ENCODE measurements at places on chromosomes 2 and 18.
A peak's percentile ranks its signal among the peaks of the same experiment; 100 is the strongest.

DNA sequence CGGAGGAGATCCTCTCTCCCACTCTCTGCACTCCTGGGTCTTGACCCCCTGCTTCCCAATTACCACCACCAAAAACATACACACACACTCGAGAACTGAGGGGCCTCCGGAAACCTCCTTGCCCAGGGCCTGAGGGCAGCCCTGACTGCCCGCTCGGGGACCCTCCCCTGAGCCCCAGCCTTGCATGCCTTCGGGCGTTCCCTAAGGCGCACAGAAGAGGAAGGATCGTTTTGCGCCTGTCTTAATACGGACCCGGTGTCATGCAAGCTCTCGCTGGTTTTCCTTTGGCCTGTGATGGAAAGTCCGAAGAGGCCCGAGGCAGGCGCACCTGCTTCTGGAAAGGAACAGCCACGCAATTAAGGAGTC is 19.8 kb downstream of the POU3F3 start:
- DNase-seq = no peak

DNA sequence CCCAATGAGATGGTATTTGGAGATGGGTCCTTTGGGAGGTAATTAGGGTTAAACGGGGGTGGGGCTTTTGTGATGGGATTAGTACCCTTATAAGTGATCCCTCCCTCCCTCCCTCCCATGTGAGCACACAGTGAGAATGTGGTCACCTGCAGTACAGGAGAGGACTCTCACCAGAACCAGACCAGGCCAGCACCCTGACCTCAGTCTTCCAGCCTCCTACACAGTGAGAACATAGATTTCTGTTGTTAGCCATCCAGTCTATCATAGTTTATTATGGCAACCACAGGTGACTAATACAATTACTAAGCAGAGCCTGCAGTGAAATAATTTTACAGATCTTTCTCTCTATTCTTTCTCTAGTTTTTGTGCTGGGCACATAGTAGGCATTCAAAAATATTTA is 137.7 kb upstream of the PKDCC start:
- DNase-seq = no peak

- no peak for DNase-seq
These were observed 316.8 kb downstream of the RIT2 start for GRCh38 chr18:42798606-42799170.

- no peak for DNase-seq
These were observed 11.2 kb downstream of the ANKAR start for GRCh38 chr2:189685540-189686229.

DNA sequence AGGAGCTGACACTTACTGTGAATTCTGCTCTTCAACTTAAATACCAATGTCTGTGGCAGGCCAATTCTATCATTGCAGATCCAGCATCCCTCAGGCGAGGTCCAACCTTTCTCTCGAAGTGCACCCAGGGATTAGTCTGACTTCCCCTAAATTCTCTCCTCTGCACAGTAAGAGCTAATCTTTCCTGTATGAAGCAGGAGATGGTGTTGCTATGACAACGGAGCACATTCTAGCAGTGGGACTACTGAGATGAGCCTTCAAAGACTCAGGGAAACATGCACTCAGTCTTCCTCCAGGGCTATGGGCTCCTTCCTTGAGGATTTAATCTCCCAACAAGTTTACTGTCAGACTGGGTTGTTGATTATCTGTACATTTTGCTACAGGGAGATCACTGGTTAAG is 176.3 kb downstream of the NOL4 start:
- DNase-seq = no peak

DNA sequence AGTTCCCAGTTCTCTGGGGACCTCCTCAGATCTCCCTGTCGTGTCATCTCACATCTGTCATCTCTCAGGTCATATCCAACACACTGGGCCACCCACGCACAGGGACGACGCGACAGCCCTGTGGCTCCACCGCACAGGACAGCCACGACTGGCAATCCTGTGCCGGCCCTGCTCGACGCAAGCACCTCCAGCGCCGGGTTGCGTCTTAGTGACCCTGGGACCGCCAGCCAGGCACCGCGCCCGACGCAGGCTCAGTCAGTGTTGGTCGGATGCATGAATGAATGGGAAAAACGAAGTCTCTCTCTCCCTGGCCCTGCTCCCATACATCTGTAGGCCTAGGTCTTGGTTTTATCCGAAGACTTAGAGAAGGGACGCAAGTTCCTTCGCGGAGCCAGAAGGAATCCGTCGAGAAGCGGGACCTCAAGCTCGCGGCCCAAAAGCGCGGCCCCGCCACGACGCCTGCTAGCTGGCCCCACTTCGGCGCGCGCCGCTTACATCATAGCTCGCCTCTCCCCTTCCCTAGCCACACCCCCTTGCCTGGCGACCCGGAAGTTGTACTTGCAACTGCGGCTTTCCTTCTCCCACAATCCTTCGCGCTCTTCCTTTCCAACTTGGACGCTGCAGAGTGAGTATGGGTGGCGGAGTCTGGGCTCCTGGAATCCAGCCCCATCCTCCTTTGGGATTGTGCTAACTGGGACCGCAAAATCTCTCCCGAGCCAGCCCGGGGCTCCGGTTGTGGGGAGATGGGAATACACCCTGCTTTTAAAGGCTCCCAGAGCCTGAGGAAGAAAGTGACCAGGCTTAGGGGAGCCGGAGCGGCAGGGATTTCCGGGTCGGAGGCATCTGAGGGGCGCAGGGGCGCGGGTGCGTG is at the start of gene RPL31:
Gene RPL31 (plus strand): TSS at position 599 of the 871 bp plus-strand sequence. CDS start 413 bp downstream, outside the sequence.
- peak; percentile 99 for DNase-seq

- DNase-seq = no peak
These were observed 2.1 kb downstream of the ANKMY1 start for GRCh38 chr2:240555541-240556250.

DNA sequence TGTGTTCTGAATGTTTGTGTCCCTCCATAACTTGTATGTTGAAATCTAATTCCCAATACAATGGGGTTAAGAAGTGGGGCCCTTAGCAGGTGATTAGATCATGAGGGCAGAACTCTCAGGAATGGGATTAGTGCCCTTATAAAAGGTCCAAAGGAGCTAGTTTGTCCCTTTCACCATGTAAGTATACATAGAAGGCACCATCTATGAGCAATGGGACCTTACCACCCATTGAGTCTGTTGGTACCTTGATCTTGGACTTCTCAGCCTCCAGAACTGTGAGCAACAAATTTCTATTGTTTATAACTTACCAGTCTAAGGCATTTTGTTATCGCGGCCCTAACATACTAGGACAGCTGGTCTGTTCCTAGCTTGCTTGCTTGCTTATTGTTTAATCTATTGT is 106.3 kb downstream of the MYCN start:
- no peak for DNase-seq

DNA sequence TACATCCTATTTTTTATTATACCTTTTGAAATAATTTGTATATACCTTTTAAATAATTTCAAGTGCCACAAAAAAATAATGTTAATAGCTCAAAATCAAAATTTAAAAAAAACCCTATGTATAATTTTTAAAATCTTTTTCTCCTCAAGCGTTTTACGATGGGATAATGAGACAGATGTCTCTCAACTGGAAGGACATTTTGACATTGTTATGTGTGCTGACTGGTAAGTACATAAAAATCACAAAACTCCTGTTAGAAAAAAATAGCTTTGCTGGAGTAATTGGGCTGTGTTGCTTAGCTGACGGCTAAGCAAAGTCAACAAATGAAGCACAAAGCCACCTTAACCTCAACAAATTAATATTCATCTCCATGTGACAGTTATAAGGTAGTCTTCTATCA is 198.0 kb upstream of the SIX3 start:
- no peak for DNase-seq

DNA sequence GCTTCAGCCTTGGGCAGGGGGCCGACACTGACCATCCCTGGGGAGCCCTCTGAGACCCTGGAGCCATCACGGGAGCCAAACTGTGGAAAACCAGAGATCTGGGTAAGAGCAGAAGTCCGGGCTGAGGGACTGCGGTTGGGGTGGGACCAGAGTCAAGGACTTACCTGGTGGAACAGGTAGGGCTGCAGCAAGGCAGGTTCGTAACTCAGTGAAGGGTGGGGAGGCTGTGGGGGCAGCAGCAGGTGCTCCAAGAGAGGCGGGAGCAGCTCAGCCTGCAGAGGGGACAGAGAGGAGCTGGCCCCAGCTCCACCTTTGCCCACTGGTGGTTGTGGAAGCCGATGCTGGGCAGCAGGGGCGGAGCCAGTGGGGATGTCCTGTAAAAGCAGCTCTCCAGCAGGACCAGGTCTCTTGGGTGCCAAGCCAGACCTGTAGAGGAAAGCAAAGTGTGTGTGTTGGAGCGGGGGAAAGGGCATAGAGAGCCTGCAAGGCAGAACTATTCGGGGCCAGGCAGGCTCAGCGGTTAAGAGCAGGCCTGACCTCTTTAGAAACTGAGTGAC is 6.7 kb downstream of the PTPRN start:
- DNase-seq = no peak

DNA sequence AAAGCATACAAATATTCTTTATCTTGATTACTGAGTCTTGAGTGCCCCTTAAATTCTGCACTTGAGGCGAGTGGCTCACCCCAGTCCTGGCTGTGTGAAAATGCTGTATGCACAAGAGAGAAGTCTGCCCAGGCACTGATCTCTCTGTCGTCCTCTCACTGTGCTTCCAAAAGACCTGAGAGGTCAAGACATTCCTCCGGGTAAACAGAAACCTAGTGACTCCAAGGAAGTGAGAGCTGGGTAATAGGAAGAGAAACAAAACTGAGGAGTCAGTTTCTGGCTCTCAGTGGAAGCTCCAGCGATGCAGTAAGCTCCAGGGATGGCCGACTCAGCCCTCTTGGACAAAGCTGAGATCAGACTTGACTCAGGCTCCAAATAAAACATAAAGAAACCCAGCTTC is 70.9 kb downstream of the AAK1 start:
- DNase-seq = no peak

GRCh38 chr2:109648041-109648527 is 33.9 kb downstream of the SOWAHC start:
- DNase-seq = no peak

GRCh38 chr2:160394153-160394552 is 99.5 kb downstream of the RBMS1 start:
- DNase-seq = peak; percentile 37

- DNase-seq = no peak
These were observed 214.4 kb upstream of the EPAS1 start for GRCh38 chr2:46082531-46083485.

DNA sequence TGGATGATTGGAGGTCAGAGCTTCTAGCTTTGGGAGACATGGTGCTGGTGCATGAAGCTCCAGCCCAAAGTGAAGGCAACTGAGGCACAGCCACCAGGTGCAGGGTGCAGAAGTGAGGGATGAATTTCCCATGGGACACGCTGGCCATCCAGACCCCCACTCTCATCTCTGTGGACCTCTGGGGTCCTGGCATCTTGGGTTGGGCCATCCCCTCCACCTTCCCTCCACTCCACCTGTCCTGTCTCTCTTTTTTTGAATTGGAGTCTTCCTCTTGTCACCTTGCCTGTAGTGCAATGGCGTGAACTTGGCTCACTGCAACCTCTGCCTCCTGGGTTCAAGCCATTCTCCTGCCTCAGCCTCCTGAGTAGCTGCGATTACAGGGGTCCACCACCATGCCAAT is 3.4 kb downstream of the NGEF start:
- no peak for DNase-seq

GRCh38 chr18:22250591-22250996 is 81.2 kb downstream of the GATA6 start:
- no peak for DNase-seq

- no peak for DNase-seq
These were observed 134.1 kb downstream of the FAM210A start for GRCh38 chr18:13592246-13592645.

- DNase-seq = no peak
These were observed 11.0 kb downstream of the FECH start for GRCh38 chr18:57575542-57575941.

- no peak for DNase-seq
These were observed 68.4 kb downstream of the PID1 start for GRCh38 chr2:229202646-229203045.

DNA sequence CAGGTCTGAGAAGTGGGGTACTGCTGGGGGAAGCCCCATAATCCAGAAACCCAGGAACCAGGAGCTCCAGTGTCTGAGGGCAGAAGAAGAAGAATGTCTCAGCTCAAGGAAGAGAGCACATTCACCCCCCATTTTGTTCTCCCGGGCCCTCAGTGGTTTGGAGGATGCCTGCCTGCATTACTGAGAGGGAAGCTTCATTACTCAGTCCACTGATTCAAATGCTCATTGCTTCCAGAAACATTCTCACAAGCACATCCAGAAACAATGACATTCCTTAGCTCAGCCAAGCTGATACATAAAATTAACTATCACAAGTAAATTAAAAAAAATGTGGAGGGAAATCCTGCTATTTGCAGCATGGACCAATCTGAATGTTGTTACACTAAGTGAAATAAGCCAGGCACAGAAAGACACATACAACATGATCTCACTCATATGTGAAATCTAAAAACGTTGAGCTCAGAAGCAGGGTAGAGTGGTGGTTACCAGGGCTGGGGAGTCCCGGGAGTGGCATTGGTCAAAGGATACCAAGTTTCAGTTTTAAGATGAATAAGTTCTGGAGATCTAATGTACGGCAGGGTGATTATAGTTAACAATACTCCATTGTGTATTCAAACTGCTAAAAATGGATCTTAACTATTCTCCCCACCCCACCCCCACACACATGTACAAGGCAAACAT is 459.3 kb downstream of the GALR1 start:
- no peak for DNase-seq

- no peak for DNase-seq
These were observed 291.3 kb upstream of the COL3A1 start for GRCh38 chr2:188682838-188683237.

- DNase-seq = no peak
These were observed 19.2 kb downstream of the ABI2 start for GRCh38 chr2:203347375-203347774.

DNA sequence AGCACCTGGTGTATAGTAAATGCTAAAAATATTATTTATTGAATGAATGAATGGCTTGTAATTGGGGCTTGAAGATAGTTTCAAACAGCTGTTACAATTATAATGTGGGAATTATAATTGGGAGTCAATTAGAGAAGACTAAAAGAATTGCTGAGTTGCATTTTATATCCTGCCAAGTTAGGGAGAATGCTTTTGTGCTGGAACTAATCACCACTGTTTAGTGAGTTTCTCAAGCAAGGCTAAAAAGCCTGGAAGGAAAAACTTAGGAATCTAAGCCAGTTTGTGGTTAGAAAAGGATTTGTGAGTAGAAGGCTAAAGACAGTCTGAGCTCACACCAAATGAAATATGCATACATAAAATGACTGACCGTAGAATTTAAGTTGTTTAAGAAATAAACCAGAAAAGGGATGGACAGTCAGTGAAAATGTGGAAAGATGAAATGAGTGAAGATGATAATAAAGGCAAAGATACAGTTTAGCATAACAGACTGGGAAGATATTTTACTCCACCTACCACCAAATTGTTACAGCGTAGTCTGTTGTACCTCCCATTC is 647.7 kb upstream of the FSHR start:
- DNase-seq = no peak

Measured in GM10248 (cell line).